Activated T-cell treated with anti-CD3 and anti-CD28 coated beads, Interleukin-2, amount 50 U/mL, for 4 hours (primary cell): ENCODE measurements at places on chromosomes 11 and 22.
A peak's percentile ranks its signal among the peaks of the same experiment; 100 is the strongest.

DNA sequence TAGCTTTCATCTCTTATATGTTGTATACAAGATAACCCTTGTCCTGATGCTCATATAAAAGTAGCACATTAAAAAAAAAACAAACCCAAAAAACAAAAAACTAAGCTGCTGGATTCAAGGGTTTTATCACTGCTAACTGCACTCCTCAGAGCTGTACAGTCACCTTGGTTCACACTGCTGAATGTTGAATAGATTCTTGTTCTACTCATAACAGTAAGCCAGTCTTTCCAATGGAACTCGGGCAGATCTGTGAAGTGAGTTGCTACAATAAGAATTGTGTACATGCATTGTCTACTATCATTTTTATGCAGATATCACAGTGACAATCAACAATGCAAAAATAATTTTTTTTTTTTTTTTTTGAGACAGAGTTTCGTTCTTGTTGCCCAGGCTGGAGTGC lies 4.7 kb downstream of the HARBI1 start:
- no peak for DNase-seq

GRCh38 chr11:7021318-7021717 lies 1.0 kb downstream of the NLRP14 start:
- no peak for DNase-seq

- DNase-seq: no peak
Measured at GRCh38 chr11:19241260-19242178, 774 bp upstream of the E2F8 start.

DNA sequence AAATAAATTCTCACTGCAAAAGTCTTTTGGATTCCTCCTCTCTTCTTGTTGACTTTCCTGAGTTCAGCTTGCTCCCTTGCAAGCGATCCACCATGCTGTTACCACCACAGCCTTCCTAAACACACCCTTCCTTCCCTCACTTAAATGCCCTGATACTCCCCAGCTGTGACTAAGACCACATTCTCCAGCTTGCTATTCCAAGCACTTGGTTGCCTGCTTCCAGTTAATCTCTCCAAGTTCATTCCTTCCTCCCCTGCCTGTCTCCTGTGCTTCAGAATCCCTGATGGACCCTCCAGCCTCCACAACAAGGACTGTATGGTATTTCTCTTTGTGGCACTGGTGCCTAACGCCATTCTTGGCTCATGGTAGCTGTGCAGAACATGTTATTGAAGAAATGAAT lies 603.9 kb upstream of the CADM1 start:
- no peak for DNase-seq

GRCh38 chr11:122105044-122105758 lies 10.8 kb downstream of the BLID start:
- DNase-seq: no peak

DNA sequence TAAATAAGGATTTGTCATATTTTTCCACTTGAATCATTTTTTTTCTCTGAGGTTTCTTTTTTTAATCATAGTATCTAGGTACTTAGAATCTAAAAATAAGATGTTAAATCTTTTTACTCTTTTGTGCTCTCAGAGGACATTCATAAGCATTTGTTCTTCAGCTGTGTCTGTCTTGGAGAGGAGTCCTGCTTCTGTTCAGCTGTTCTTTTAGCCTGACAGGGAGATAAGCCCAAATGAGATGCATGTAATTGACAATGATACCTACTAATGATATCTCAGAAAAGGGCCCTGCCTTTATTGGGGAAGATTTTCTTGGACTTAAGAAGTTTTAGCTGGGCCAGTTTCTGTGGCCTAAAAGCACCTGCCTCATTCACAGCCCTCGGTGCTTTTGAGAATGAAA lies 156.9 kb downstream of the NCAM1 start:
- no peak for DNase-seq

DNA sequence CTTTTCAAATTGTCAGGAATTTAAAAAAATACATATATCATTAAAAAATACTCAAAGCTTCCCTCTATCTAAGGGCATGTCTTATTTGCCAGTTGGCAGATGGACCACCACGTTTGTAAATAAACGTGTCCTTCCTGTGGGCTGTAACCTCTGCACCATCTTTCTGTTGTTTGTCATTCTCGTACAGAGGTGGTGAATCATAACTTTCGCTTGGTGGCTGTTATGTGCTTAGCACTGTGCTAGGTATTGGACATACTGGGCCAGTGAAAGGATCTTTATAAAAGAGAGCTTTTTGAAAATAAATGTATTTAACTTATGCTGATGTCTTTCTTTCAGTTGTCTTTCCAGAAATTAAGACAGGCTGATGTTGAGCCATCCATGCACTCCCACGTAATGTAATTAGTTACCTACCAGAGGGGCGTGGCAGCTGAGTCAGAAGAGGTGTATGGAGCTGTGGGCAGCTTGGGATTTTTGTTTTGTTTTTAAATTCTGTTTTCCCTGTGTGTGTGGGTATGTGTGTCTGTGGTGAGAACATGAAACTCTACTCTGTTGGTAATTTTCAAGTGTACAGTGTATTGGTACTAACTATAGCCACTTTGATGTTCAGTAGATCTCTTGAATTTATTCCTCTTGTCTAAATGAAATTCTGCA lies 62.7 kb downstream of the TECTA start:
- DNase-seq: no peak

GRCh38 chr11:119739021-119739703 lies 10.2 kb upstream of the NECTIN1 start:
- DNase-seq: no peak

DNA sequence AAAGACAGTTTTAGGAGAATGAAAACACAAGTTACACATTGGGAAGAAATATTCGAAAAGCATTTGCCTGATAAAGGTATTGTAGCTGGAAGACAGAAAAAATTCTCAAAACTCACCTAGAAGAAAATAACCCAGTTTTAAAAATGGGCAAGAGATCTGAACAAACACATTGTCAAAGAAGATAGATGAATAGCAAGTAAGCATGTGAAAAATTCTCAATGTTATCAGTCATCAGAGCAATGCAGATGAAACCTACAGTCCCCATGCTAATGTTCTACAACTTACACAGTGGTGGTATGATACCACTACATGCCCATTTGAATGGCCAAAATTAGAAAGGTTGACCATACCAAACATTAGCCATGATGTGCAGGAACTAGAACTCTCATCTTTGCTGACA lies 29.4 kb downstream of the PPARA start:
- no peak for DNase-seq

DNA sequence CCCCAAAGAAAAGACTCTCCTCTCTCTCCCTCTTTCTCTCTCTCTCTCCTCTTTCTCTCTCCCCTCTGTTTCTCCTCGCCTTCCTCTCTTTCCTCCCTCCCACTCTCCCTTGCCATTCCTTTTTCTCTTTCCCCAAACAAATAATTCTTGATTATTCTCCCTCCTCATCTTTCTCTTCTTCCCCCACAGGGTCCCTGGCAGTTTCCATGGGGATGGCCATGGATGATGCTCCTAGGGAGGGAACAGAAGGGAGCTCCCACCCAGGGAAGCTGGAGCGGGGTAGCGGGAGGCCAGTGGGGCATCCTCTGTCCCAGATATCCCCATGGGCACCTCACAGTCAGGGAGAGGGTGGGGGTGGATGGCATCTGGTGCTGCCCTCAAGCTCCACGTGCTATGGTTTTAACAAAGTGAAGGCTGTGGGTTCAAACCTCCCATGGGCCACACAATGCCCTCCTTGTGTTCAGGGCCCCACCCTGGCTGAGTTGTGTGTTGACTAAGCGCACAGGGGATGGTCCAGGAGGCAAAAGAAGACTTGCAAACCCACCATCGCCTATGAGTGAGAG lies 266.4 kb downstream of the BUD13 start:
- no peak for DNase-seq

DNA sequence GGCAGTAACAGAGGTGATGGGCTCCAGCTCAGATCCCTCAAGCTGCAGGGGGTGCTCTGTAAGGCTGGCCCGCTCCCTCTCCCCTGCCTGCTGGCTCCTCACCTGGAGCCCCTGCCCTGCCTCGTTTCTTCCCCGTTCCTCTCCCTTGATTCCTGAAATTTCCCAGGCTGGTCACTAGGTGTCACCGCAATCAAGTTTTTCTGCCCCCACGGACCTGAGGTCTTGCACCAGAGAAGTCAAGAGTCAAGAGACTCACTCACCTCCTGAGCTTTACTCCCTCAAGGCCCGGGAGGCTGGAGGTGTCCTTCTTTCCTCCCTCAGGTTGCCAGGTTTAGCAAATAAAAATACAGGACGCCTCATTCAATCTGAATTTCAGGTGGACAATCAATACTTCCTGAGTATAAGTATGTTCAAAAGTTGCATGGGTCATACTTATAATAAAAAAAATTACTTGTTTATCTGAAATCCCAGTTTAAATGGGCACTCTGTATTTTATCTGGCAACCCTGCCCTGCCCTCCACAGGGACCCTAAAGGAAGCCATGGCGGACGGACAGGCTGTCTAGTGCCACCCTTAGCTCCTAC lies 69.2 kb downstream of the SCUBE1 start:
- peak; percentile 17 for DNase-seq

DNA sequence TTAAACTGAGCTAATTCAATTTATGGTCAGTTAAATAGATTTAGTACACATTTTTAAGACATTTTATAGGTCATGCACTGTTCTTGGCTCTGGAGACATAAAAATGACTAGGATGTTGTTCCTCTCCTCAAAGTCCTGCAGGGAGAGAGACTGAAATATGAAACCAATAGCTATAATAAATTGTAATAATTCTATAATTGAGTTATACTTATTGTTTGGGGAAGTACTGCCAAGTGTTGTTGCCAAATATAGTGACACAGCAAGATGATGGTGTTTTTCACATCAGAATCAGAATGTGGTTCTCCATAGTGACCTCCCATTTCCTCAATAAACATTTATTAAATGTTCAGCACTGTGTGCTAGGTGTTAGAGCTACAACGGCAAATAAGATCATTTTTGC lies 470.6 kb downstream of the NTM start:
- no peak for DNase-seq

- no peak for DNase-seq
Measured at GRCh38 chr11:134138376-134138775, 69.5 kb downstream of the JAM3 start.

DNA sequence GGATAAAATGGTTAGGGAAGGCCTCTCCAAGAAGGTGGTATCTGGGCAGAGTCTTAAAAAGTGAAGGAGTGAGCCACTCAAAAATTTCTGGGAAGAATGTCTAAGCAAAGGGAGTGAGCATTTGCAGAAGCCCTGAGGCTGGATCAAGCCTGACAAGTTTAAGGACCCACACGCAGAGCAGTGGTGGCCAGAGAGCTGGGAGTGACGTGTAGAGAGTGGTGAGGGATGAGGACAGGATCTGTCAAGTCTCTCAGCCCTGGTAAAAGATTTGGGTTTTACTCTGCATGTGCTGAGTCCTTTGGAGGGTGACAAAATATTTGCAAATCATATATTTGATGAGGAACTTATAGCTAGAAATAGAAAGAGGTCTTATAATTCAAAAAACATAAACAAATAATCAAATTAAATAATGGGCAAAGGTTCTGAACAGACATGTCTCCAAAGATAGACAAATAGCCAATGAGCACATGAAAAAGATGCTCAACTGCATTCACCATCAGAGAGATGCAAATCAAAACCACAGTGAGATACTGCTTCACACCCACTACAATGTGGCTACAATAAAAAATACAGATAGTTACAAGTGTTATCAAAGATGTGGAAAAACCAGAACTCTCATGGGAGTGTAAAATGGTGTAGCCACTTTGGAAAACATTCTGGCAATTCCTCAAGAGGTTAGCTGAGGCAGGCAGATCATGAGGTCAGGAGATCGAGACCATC lies 107.2 kb upstream of the NNMT start:
- DNase-seq: no peak

DNA sequence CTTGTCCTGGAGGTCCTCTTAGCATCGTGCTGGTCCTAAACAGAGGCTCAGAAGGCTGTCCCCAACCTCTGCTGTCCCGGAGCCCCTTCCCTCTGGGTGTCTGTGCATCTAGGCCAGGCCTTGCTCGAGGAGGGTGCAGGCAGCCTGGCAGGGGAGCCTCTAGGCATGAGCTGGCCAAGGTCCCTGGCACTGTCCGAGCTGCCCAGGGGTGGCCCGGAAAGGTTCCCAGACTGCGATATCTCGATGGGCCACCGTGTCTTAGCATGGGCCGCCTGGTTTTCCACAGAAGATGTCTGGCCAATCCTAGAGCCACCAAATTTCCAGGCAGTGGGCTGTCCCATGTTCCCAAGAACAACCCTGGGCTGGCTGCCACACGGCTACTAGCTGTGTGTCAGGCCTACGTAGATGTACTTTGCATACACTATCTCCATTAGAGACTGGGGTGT lies 24.6 kb upstream of the SMIM38 start:
- DNase-seq: no peak

DNA sequence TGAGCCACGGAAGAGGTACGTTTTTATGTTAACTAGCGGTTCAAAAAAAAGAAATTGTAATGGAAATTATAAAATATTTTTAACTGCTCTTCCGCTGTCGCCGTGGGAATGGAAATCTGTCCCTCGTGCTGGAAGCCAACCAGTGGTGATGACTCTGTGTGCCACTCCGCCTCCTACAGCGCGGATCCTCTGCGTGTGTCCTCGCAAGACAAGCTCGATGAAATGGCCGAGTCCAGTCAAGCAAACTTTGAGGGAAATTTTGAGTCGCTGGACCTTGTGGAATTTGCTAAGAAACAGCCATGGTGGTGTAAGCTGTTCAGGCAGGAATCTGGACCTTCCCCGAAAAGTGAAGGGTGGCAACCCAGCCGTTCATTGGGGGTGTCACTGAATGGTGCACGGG lies 2.9 kb upstream of the CBX7 start:
- no peak for DNase-seq

GRCh38 chr11:15673408-15673831 lies 558.7 kb downstream of the INSC start:
- no peak for DNase-seq

DNA sequence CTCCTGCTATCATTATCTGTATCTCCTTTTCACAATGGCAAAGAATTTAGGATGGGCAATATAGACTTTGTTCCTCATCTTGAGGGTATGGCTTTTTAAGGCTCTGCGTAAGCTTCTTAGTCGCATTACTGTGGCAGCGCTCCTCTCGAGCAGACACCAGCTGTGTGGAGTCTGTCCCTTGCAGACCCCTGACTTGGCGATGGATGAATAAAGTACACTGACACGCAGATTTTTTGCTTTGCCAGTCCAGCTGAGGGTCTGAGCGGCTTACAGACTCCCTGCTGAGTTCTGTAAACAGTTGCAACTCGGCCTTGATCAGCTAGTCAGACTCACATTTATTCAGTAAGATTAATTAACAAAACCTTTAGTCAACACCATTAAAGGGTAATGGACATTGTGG lies 390.0 kb upstream of the CNTN5 start:
- DNase-seq: no peak

DNA sequence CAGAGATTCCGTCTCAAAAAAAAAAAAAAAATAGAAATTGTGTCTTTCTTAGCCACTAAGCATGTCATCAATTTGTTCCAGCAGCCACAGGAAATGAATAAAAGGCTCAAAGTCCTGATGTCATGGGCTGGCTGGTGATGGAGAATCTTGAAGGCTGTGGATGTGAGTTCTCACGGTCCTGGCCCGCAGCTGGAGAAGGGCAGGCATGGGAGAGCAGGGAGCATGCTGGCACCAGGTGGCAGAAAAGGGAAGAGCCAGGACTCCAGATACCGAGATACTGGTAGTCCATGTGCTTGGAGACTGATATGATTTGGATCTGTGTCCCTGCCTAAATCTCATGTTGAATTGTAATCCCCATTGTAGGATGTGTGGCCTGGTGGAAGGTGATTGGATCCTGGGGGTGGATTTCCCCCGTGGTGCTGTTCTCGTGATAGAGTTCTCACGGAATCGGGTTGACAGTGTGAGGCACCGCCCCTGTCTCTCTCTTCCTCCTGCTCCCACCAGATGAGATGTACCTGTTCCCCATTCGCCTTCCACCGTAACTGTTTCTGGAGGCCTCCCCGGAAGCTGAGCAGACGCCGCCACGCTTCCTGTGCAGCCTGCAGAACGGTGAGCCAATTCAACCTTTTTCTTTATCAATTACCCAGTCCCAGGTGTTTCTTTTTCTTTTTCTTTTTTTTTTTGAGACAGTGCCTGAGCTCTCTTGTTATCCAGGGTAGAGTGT lies 18.1 kb downstream of the MRGPRD start:
- no peak for DNase-seq
